ENCODE measurements at places on chromosomes 2 and 18. TPM values are rescaled to one million over a fixed set of nuclear protein-coding genes. Genes with fewer than 3 reads are reported as not detected.
A peak's percentile ranks its signal among the peaks of the same experiment; 100 is the strongest.

GRCh38 chr18:58501066-58501896 is 127.6 kb downstream of the ALPK2 start:
- no peak for DNase-seq

DNA sequence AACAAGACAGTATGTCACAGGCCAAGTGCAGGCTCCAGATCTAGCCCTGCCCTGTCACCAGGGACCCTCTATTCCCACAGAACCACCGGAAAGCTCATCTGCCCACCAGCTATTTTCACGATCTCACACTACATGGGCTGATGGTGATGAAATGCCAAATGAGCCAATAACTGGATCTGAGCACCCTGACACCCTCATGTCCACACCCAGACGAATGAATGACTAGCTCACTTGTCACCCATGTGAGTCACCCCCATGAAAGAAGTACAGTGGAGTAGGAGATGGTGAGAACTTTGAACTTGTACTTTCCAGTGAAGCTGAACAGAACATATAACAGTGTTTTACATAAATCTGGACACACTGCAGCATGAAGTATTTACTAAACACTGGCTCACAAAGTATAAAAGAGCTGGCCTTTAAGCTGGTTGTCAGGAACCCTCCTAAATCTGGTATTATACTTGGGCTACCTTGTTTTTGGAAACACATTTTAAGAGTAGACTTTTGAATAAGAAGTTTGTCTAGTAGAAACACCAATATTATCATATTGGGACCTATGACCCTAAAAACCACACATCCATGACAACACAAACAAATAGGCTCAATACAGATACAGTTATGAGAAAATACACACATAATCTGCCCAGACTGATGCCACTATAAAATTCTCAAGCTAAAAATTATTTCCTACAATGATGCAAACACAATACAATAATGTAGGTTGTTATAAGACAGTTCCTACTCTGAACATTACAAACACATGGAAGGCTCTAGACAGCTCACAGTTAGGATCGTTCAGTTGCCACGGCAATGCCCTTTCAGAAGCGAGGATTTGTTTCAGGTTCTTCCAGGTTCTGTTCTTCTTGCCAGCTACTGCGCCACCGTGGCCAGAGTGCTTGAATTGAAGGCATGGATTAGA is 19.0 kb downstream of the INO80C start:
- peak; percentile 43 for DNase-seq

DNA sequence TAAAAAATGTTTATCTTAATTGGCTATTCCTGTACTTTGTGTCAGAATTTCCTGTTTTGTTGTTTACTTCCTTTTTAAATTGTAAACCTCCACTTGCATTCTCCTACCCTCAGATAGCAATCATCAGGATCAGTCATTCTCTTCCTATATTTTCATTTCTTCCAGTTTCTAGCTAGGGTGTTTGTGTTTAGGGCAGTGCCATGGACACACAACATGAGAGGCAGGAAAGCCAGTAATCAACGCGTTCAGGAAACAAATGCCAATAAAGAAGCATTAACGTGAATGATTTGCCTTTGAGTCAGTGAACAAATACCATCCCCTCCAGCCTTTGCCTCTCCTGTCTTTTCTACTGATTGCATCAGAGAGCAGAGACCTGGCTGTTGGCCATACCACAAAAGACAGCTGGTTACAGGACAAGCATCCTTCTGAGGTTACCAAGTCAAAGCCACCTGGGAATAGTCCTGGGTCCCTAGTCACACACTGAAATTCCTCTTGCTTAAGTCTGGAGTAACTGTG is 56.7 kb upstream of the FHL2 start:
- DNase-seq: peak; percentile 100

DNA sequence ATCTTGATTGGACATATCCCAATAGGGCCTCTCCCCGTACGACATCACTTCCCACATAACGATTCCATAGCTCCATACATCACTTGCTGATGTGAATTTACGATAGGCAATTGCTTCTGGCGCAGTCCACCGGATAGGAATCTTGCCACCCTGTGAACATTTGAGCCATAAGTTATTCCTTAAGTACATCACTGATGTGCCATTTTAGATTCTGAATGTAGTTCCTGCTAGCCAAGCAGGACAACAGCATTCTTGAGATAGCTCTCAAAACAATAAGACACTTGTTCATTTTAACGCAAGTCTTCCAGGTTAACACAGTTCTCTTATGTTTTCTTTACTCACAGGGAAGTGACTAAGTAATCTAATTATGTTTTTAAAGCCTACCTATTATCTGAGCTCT is 138.0 kb downstream of the EPHA4 start:
- DNase-seq: peak; percentile 27

DNA sequence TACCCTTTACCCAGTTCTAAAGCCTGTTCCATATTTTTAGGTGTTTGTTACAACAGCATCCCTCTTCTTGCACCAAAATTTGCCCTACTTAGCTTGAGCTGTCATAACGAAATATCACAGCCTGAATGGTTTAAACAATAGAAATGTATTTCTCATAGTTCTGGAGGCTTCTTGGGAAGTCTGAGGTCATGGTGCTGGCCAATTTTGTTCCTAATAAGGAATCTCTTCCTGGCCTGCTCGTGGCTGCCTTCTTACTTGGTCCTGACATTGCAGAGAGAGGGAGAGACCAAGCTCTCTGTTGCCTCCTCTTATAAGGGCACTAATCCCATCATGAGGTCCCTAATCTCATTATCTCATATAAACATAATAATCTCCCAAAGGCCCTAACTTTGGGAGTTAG is 267.8 kb downstream of the PID1 start:
- no peak for DNase-seq

GRCh38 chr18:9135912-9136314 is 668 bp upstream of the ANKRD12 start:
- peak; percentile 68 for DNase-seq

DNA sequence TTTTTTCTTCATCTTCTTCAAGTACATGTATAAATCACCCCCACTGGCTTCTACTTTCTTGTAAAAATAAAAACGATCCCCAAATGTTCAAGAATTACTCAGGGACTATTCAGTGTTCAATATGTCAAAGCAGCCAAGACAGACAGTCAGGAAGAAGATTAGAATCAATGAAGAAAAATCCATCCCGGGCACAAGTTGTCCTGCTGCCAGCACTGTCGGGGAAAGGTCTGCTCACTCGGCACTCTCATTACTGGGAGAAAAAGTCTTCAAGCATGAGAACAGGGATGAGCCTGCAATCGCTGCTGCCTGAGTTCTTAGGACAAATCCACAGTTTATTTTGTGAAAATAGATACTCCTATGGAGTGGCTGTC is 482.8 kb upstream of the KLHL29 start:
- DNase-seq: no peak

- DNase-seq: no peak
These were observed 32.8 kb upstream of the LGALSL start for GRCh38 chr2:64421201-64421600.

GRCh38 chr2:10253596-10254372 is 48.9 kb upstream of the HPCAL1 start:
- DNase-seq: no peak

DNA sequence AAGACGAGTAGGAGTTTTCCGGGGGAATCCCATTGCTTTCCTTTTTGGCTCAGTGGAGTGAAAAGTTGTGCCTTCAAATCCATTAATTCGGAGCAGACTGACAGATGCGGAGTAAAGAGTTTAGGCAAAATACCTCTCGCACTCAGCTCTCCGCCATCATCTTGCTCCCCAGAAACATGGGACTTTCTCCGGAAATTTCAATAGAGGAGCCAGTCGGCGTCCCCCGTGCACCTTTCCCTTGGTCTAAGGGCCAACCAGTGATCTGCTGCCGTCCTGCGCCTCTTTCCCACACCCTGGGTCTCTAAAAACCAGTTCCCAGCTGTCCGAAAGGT is 318 bp downstream of the TYW5 start:
- DNase-seq: no peak

DNA sequence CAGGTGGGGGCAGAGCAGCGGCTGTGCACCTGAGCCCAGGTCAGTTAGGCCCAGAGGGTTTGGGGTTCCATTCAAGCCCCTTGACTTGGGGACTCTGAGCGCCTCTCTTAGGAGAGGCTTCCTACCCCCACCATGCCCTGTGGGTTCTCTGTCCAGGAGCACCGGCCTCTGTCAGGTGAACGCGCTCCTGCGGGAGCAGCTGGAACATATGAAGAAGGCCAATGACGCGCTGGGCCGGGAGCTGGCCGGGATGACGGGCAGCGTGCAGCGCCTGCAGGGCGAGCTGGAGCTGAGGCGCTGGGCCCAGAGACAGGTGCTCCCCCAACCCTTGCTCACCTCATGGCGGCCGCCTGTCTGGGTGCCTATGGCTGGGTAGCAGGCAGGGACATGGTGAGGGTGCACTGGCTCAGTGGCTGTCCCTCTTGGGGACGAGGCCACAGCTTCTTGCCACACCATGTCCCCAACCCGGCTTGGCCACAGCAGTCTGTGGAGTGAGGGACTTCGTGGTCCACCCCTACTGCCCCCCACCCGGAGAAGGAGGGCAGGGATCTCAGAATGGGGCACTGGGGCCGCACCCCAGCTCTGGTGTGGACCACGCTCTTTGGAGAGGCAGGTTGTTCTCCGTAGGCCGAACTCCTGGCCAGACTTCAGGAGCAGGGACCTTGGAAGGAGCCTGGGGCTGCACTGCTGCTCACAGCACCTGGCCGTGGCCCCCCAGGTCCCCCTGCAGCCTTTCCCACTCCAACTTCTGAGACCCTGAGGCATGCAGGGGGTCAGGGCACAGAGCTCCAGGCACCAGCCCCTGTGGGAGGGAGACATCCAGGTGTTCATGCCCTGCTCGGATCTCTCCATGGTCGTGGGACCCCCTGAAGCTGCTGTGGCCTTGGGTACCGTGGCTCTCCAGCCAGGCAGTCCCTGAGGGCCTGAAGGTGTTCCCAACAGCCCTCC is 19.7 kb downstream of the CROCC2 start:
- no peak for DNase-seq

GRCh38 chr2:241951920-241952319 is 82.4 kb downstream of the RTP5 start:
- no peak for DNase-seq

- no peak for DNase-seq
These were observed 451.0 kb upstream of the SETBP1 start for GRCh38 chr18:44229693-44230108.

DNA sequence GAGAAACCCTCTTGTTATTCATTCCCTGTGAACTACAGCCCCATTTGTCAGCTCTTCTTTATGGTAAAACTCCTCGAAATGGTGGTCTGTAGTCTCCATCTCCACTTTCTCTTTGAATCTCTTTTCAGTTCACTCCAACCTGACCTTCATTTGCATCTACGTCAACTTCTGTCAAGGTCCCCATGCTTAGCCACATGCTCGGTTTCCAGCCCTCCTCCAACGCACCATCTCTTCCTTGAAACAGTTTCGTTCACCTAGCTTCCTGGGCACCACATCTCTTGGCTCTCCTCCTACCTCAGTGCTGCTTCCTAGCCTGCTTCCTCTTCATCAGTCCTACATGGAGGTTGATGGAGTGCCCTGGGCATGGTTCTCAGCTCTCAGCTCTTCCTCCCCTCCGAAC is 81.1 kb upstream of the AFF3 start:
- no peak for DNase-seq

- no peak for DNase-seq
These were observed 27.7 kb upstream of the ACADL start for GRCh38 chr2:210252699-210253606.

- no peak for DNase-seq
These were observed 46.3 kb downstream of the C1QL2 start for GRCh38 chr2:119112230-119112629.

DNA sequence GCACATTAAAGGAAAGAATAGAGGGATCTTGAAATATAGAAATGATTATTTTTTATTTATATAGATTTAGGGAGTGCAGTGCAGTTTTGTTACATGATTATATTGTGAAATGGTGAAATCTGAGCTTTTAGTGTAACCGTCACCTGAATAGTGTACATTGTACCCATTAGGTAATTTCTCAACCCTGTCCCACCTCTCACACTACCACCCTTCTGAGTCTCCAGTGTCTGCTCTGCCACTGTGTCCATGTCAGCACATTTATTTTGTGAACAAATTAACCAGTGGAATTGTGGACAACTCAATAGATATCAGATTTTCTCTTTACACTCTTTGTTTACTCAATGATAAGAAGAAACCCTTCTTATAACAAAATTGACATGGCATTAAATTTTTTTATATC is 24.2 kb downstream of the APLF start:
- no peak for DNase-seq

GRCh38 chr18:9720327-9720726 is 12.2 kb downstream of the RAB31 start:
- DNase-seq: no peak

GRCh38 chr2:73063909-73064875 is 7.3 kb downstream of the SFXN5 start:
- DNase-seq: peak; percentile 66

GRCh38 chr18:13565228-13565627 is 161.1 kb downstream of the FAM210A start:
- DNase-seq: no peak

DNA sequence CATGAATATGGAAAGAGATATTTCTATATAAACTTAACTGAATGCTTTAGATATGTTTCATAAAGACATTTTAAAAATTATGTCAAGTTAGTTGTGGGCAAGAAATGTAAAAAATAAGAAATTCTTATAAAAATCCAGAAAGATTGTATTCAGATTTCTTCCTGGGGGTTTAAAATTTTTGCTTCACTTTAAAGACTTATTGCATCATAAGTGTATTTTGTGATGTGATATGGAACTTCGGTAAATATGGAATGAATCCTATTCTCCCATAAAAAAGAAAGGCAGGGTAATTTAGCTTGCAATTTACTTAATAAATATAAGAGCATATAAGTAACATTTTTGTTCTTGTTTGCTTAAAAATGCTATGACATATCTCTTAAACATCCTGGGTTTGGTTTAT is 104.8 kb upstream of the CWC22 start:
- DNase-seq: no peak

- no peak for DNase-seq
These were observed 416.1 kb downstream of the ARHGAP15 start for GRCh38 chr2:143545059-143545948.

DNA sequence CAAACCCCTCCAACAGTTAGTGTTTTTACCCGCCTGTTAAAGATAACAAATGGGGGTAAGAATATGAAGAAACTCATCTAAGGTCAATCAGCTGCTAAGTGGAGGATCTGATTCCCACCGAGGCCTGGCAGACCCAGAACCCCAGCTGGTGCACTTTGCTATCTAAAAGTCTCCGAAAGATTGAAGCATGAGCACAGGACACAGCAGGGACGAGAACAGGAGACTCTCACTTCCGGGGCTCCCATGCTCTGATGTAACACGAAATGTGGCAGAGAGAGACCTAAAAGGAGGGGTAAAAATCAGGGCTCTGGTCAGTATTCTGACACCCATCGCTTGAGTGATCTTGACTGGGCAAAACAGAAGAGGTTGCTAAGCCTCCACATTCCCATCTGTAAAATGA is 119.7 kb downstream of the PDCL3 start:
- DNase-seq: no peak

Gene CERKL
- total RNA-seq: 1.6 TPM

Gene SP5
- total RNA-seq: 7.3 TPM

Gene PSMA8
- total RNA-seq: not detected

Gene ADCYAP1
- total RNA-seq: not detected

Gene KATNAL2
- 9.4 TPM for total RNA-seq

Gene ANKRD62
- total RNA-seq: 0.20 TPM

Gene MYO7B
- total RNA-seq: not detected

Gene CFAP53
- 1.9 TPM for total RNA-seq

Gene CROCC2
- not detected for total RNA-seq

Gene TMEM163
- 2.4 TPM for total RNA-seq

Gene HRH4
- total RNA-seq: 0.18 TPM

Gene CDH7
- total RNA-seq: not detected

Gene CRYGD
- total RNA-seq: not detected

All from PC-9 (cell line).